ENCODE measurements at places on chromosomes 3 and 15. TPM values are rescaled to one million over a fixed set of nuclear protein-coding genes. Genes with fewer than 3 reads are reported as not detected.

BCHE gene
- total RNA-seq, result 1.1 TPM

GUCA1C gene
- total RNA-seq, result not detected

COLQ gene
- total RNA-seq, result 0.23 TPM

SIDT1 gene
- 0.63 TPM for total RNA-seq

CHRD gene
- not detected for total RNA-seq

VILL gene
- 0.32 TPM for total RNA-seq

FILIP1L gene
- total RNA-seq, result 0.21 TPM

SOX14 gene
- not detected for total RNA-seq

HRH1 gene
- 6.6 TPM for total RNA-seq

ACY1 gene
- 25.9 TPM for total RNA-seq

LTF gene
- total RNA-seq, result not detected

MYEF2 gene
- 18.2 TPM for total RNA-seq

ERICH6 gene
- total RNA-seq, result not detected

TM4SF1 gene
- total RNA-seq, result 1,260 TPM

OCA2 gene
- 0.34 TPM for total RNA-seq

IL5RA gene
- not detected for total RNA-seq

TRH gene
- total RNA-seq, result not detected

CCR3 gene
- total RNA-seq, result not detected

CLDN16 gene
- total RNA-seq, result not detected

WDR93 gene
- total RNA-seq, result 0.25 TPM

AGBL1 gene
- total RNA-seq, result not detected

NR1I2 gene
- not detected for total RNA-seq

CLRN1 gene
- total RNA-seq, result not detected

TRPM1 gene
- not detected for total RNA-seq

A4GNT gene
- not detected for total RNA-seq

PRRT3 gene
- 1.9 TPM for total RNA-seq

KNG1 gene
- not detected for total RNA-seq

KIF23 gene
- total RNA-seq, result 79.8 TPM

SEMA3B gene
- total RNA-seq, result 8.8 TPM

P4HTM gene
- 17.7 TPM for total RNA-seq

TARS3 gene
- 8.9 TPM for total RNA-seq

NAALADL2 gene
- not detected for total RNA-seq

RYR3 gene
- not detected for total RNA-seq

ALDH1A2 gene
- not detected for total RNA-seq

TATDN2 gene
- 31.1 TPM for total RNA-seq

SPINK8 gene
- total RNA-seq, result not detected

FRMD4B gene
- total RNA-seq, result 1.4 TPM

MOBP gene
- 0.16 TPM for total RNA-seq

ADAMTS9 gene
- 0.49 TPM for total RNA-seq

FANCD2OS gene
- not detected for total RNA-seq

Data from A549 treated with Mapracorat at 1 μM for 4 hours (cell line).